ENCODE measurements at places on chromosomes 3 and 15.

GRCh38 chr3:33152363-33153360, 38.8 kb downstream of the CRTAP start:
- DNase-seq, result no peak

DNA sequence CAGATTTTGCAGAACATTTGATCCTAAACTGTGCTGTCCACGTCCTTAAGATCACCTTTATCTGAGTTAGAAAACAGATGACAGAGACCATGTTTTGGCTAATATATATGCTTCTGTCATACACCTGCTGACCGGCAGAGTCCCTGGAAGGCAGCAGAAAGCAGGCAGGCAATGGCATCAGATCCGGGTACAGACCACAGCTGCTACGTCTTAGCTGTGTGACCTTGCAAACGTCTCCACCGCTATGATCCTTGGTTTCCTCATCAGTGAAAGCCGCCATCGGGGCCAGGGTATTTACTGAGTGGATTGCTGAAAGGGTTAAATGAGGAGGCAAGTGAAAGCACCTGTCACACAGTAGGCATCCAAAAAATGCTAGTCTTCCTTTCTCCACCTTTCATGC, 72.1 kb downstream of the ABTB1 start:
- DNase-seq, result no peak

- no peak for DNase-seq
Observed at GRCh38 chr15:40562691-40563090, 2.2 kb downstream of the CCDC32 start.

DNA sequence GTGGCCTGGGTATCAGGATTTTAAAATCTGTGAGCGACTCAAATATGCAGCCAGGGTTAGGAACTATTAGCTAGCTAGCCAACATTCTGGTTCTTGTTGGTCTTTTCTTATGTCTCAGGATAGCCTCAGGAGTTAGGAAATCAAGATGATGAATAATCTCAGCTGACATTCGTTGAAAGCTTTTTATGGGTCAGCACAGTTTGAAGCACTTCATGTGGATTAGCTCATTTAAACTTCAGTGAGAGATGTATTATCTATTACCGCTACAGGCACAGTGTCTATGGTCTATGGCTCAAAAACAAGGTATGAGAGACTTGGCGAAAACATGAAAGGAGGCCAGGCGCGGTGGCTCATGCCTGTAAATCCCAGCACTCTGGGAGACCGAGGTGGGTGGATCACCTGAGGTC, 187.5 kb upstream of the THRB start:
- DNase-seq, result no peak

DNA sequence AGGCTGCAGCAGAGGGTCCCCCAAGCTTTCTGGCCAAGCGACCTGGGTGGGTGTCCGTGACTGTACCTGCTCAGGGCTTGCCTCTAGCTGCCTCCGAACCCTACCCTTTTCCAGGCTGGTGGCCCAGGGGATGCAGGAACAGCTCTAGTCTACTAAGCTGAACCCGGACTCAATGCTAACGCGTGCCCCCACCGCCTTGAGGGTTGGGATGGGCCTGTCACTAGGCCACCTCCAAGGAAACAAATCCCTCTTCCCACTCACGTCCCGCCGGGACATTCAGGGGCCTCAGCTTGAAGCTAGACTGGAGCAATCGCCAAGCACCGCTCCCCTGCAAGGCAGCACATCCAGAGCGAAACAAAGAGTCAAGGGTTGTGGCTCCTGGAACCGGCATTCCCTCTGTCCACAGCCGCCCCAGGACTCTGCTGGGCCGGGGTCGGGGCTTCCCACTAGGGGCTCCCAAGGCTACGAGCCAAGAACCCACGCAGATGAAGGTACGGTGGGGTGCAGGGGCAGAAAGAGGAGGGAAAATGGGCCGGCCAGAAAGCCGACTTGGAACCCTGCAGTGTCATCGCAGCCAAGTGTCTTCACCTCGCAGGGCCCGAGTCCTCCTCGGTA, 2.9 kb downstream of the FBXL22 start:
- DNase-seq, result peak; percentile 24

DNA sequence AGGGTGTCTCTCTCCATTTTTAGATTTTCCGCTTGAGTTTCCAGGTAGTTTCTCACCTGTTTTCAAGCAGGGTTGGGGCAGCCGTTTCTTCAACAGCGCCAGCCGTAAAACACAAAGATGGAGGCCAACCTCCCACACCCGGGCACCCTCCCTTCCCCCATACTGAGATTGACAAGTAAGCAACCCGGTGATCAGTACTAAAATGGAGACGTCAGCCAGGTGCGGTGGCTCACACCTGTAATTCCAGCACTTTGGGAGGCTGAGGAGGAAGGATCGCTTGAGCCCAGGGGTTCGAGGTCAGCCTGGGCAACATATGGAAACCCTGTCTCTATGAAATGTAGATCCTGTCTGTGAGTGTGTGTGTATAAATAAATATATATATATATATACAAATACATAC, 903 bp upstream of the ZSCAN2 start:
- DNase-seq, result no peak

GRCh38 chr3:71503525-71504249, 79.8 kb downstream of the FOXP1 start:
- no peak for DNase-seq

DNA sequence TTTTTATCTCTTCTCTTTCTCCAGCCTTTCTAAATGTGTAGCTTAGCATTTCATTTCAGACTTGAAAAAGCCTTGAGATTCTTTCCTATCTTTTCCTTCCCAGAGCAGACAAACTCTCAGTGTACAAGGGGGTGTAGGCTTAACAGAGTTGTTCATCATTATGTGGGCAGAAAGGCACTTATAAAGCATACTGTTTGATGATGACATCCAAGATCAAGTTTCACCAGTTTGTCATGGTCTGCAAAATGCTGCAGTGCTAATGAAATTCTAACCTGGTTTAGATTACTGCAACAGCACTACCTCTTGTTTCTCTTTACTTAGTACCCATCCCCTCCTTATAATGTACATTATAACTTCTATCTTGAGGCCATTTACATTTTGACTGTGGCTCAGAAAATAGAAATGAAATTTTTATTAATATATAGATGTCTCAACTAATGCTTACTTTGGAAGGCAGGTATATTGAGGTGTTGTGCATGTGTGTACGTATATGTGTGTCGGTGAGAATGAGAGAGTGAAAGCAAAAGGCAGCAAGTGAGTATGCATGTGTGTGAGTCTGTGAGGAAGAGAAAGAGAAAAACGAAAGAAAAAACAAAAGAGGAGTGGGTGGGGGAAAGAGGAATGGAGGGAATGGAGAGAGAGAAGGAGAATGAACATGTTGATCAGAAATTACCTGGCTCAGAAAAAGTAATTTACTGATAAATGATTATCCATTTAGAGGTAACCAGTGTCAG, 1043.6 kb downstream of the TUSC7 start:
- no peak for DNase-seq

- no peak for DNase-seq
Observed at GRCh38 chr15:70690021-70690420, 73.3 kb downstream of the UACA start.

GRCh38 chr15:55407498-55408011, 604 bp downstream of the CCPG1 start:
- no peak for DNase-seq

DNA sequence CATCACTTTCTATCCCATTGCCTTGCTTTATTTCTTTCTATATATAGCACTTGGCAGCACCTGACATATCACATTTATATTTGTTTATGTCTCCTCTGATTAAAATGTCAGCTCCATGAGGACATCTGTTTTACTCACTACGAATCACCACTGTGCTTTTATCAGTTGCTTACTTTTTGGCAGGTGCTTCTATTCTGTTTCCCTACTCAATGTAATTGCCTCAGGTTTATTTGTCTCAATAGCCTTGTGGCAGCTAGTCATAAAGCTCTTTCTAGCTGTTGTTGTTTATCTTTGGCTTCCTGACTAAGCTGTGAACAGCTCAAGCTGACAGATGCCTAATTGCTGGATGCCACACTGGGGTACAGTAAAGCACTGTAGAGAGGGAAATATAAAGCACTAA, 85.5 kb downstream of the VPS13C start:
- DNase-seq, result no peak

- no peak for DNase-seq
Observed at GRCh38 chr3:100149713-100150415, 35.6 kb upstream of the FILIP1L start.

GRCh38 chr3:64900156-64900555, 212.4 kb upstream of the ADAMTS9 start:
- DNase-seq, result no peak

DNA sequence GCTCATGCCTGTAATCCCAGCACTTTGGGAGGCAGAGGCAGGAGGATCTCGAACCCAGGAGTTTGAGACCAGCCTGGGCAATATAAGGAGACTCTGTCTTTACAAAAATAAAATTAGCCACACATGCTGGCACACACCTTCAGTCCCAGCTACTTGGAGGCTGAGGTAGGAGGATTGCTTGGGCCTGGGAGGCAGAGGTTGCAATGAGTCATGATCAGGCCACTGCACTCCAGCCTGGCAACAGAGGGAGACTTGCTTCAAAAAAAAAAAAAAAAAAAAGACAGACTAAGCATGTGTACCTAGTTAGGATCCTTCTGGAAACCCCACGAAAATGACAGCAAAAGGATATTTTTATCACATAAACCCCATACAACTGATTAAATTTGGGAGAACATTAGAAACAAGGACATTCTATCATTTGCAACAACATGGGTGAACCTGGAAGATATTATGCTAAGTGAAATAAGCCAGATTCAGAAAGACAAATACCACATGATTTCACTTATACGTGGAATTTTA, 44.9 kb downstream of the METTL6 start:
- DNase-seq, result no peak

- no peak for DNase-seq
Observed at GRCh38 chr15:90889313-90889730, 5.0 kb downstream of the FES start.

DNA sequence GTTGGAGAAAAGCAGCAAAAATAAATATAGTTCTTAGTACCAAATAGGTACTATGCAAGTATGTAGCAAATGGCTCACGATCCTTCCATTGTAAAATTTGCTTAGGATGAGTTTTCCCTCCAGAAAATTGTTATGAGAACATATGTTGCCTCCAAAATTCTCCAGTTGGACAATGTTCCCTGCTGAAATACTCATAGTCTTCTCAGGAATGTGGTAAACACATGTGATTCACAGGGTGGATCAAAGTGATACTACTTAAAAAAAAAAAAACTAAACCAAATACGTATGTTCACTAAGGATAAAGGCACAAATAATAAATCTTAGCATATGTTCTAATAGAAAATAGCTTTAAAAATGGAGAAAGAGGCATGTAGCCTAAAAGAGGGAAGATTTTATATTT, 84.3 kb upstream of the ZNF385D start:
- DNase-seq, result no peak

DNA sequence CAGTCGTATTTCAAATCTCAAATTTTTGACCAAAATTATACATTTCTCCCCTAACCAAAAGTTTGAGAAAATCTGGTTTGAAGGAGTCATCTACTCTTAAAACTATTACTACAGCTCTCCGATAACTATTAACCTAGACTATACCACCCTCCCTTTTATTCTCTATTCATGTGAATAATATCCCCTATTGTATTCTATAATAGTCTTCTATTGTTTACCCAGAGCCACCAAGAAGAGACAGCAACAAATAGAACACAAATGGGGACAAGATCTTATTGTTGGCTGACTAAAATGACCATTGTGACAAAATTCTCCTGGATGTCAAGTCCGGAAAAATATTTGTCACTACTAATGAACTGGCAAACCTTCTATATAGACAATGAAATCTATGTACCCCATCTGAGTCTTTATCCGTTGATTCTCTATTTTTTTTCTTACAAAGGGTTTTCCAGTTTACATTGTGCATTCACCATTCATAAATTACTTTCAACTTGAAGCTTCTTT, 618.0 kb downstream of the CADM2 start:
- DNase-seq, result no peak
